ENCODE measurements at places on chromosomes 5 and 9.

DNA sequence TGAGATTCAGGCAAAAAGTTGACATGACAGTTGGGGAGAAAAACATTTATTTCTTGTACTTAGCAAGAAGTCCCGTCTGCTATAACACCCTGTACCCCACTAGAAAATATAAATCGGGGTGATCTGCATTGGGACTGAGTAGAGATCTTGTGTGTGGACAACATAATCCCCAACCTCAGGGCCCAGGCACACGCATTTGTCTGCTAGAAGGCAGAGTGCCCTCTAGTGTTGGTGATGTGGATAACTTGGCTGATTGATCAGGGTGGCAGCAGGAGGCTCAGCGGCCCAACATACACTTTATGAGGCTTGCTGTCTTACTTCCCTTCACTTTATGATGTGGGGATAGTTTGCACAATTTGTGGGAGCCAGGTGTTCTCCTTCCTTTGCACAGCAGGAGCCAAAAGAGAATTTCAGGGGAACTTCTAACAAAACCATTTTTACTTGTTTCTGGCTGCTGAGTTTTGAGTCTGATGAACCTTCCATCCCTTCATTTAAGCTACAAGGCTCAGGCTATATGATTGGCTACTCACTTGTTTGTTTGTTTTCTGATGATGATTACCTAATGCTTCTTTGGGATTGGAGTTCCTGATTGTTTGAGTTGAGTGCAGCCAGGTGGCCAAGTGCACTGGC, 263.2 kb downstream of the DMAC1 start:
- peak; percentile 18 for DNase-seq

GRCh38 chr9:101902051-101902450, 163.6 kb upstream of the GRIN3A start:
- no peak for DNase-seq

DNA sequence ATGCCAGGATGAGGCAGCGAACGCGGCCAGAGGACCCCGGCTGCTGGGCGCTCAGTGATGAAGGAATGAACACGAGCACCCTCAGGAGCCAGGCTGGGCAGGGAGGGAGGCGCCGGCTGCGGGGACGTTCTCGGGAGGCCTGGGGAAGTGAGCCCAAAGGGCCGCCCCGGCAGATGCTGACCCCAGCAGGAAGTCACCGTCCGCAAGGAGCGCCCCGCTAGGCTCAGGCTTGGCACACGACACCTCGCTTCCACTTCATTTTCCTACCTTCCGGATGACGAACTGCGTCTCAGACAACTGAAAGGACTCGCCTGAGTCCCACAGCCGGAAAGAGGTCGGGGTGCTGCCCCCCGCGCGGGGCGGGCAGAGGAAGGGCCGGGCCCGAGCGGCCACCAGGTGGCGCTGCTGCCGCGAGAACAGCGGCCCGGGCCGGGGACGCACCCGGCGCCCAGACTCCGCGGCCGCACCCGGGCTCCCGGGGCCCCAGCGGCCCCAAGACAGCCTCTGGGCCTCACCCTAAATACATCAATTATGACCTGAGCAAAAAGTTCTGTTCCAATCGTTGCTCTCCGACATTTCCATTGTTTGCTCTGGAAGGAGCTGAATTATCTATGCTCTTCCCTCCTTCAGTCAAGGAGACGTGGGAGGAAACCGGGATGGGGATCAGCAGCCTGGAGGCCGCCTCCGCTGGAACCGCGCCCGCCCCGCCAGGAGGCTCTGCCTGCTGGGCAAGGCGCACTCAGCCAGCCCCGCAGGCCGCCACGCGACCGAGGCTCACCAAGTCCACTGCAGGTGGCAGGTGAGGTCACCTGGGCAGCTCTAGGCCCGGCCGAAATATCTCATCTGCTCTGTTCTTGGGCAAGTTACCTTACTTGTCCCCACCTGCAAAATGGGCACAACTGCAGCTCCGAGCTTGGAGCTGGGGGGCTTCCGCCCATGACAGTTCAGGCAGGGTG, 107.0 kb downstream of the ZNF354C start:
- no peak for DNase-seq

DNA sequence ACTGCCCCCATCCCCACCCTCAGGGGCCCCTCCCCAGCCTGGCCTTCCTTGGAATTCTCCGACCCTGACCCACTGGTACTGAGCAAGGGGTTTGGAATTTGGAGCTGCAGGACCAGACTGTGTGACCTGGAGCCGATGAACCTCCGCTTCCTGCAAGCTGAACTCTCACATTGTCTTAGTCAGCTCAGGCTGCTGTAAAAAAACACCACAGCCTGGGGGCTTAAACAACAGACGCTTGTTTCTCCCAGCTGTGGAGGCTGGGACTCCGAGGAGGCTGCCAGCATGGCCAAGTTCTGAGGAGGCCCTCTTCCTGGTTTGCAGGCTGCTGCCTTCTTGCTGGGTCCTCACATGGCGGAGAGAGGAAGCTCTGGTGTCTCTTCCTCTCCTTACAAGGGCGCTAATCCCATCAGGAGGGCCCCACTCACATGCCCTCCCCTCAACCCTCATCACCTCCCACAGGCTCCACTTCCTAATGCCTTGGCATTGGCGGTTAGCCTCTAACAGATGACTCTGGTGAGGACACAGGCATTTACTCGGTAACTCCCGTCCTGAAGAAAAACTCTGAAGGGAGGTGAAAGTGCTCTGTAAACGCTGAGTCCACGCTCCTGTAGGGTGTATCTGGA, 42.4 kb downstream of the C5orf15 start:
- peak; percentile 24 for DNase-seq

- no peak for DNase-seq
Measured at GRCh38 chr5:158152136-158152535, 293.2 kb upstream of the CLINT1 start.

GRCh38 chr5:2155556-2155955, 272.8 kb upstream of the IRX4 start:
- no peak for DNase-seq

- DNase-seq, result no peak
Measured at GRCh38 chr9:97411440-97411788, 482 bp upstream of the TDRD7 start.

DNA sequence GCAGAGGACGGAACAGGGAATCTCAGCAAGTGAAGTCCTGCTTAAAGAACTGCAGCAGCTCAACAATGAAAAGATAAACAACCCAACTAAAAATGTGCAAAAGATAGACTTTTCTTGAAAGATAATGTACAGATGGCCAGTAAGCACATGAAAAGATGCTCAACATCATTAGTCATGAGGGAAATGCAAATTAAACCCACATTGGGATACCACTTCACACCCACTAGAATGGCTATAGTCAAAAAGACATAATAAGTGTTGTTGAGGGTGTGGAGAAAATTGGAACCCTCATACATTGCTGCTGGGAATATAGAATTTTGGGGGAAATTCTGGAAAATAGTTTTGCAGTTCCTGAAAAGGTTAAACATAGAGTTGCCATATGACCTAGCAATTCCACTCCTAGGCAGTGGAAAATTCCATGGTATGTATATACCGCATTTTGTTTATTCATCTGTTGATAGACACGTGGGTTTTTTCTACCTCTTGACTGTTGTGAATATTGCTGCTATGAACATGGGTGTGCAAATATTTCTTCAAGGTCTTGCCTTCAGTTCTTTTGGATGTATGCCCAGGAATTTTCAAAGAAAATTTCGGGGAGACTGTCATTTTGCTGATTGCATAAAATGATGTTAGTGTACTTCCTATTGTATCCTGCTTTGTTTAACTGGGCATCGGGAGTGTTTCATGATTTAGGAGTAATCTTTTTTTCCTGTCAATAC, 7.2 kb downstream of the CNOT8 start:
- DNase-seq, result no peak

GRCh38 chr5:135010502-135011354, 23.3 kb downstream of the PITX1 start:
- no peak for DNase-seq

- DNase-seq, result peak; percentile 79
Measured at GRCh38 chr5:97133101-97133500, 9.3 kb downstream of the LIX1 start.

DNA sequence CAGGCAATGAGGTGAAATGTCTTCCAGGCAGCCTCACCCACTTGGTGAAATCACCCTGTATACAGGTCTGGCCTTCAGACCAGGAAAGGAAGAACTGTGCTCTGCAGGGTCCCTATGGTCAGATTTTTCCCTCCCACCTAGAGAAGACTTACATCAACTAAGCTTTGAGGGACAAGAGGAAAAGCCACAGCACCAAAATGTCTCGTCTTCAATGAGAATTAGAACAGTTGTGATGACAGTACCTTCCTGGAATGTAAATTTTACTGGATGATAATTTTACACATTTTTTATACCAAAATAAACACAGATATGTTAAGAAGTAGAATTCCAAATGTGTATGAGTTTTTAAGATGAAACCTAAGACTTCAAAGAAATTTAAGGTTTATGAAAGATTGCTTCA, 283.9 kb downstream of the SPOCK1 start:
- DNase-seq, result no peak

GRCh38 chr9:4713849-4714248, 27.2 kb downstream of the AK3 start:
- DNase-seq, result no peak

GRCh38 chr5:332843-333242, 11.3 kb downstream of the AHRR start:
- DNase-seq, result no peak

DNA sequence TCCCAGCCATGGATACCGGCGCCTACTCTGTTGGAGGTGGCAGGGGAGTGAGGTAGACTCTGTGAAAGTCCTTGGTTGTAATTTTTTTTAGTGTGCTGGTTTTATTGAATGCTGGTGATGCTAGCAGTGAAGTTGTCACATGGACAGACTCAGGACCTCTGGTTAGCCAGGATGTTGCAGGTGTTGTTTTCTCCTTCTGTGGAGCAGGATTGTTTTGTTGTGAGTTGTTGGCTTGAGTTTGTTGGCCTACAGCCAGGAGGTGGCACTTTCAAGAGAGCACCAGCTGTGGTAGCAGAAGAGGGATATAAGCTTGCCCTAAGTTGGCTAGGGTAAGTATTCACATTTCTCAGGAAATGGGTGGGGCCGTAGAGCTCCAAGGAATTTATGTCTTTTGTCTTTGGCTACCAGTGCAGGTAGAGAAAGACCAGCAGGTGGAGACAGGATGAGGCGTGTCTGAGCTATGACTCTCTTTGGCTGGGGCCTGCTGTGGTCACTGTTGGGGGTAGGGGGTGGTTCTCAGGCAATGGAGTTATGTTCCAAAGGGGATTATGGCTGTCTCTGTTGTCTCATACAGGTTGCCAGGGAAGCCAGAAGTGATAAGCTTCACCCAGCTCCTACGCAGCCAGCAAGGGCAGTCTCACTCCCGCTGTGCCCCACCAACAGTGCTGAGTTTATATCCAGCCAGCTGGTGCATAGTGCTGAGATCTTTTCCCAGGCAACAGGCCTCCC, 248.7 kb downstream of the TAF11L14 start:
- DNase-seq, result no peak

DNA sequence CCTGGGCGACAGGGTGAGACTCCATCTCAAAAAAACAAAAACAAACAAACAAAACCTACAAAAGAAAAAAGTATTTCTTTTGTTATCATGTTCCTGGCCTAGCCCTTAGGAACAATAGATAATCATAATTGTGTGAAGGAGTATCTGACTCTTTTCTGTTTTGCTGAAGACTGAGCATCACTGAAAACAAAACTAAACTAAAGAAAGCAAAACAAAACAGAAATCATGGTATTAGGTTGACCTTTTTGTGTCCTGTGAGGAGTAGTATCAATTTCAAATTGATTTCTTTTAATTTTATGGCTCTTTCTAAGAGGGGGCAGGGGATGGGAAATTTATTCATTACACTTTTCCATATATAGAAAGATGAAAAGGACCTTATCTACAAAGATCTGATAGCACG, 246.0 kb downstream of the YTHDC2 start:
- DNase-seq, result no peak

DNA sequence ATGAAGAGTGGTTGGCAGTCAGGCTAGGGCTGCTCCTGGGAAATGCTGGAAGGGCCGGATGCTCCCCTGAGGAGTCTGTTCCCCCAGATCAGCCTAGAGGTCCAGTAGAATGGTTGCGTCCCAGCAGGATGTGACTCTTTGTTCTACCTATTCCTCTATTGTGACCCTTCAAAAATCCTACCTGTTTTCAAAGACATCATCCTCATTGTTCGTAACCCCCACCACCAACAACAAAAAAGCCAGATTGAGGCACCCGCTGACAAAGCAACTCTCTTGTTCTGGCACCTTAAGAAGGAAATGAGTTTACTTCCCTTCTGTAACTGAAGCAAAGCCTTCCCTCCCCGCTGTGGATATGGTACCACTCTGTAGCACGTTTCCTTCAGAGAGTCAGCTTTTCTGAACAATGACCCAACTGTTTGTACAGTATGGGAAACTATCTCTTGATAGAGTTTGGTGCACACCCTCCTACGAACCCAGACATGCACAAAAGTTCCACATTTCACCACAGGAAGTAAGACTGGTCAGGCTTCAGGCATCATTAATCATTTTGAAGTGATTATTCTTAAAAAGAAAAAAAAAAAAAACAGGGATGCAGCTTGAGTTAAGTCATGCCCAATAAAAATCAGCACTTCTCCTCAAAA, 207.2 kb downstream of the ENC1 start:
- peak; percentile 84 for DNase-seq

DNA sequence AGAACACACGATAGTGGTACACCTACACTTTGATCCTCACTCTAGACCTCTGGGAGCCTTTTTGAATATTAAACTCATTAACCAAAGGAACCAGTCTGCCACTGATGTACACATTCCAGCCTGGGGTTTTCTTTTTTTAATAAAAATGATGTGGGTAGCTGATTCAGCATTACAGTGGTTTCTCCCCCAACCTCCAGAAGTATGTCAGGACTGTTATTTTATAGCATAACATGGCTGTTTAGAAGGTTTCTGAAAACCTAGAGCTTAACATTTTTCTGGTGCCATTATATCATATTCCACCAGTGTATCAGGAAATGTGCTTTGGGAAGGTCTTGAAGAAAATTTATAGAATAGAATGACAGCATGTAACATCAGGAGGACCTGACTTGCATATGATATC, 540.9 kb upstream of the WWC1 start:
- DNase-seq, result no peak

DNA sequence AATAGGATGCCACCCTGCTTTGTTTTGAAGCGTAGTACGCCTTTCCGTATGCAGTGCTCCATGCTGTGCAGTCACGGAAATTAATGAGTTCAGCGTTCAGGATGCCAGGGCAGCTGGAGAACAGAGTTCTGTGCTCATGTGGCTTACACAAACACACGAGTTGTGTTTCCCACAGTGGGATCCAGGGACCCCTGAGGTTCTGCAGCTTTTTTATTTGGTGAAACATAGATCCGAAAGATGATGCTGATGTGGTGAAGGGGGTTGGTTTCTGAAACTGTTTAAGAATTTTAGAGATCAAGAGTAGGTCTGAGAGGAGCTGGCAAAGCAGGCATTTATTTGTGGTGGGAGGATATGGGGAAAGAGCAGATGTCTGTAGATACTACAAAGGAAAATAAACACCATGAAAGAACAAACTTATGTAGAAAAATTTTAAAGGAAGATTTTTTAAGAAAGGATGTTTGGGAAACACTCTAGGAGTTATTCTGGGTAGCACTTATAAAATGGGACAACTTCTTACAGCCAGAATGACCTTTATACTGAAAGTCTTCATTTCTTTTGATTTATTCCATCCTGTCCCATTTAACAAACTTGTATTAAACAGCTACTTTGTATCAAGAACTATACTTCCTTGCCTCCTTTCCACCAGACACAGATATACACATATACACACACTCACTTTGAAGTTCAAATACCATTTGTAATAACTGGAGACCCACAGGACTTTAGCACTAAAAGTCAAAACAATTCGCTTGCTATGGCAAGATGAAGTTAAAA, 52.7 kb downstream of the ITGA1 start:
- DNase-seq, result no peak

Measured in MV-4-11 (cell line).